Pancreas (tissue), 10 donors: ENCODE measurements at places on chromosomes 3 and 15.

- peaks cover 3% of the 10 kb centered on the region for H3K4me1 ChIP-seq
- H3K27me3 ChIP-seq: no peaks in the 10 kb centered on the region
- no peak overlapping the region for H3K4me3 ChIP-seq
- no peak for DNase-seq
- no peak overlapping the region for H3K27ac ChIP-seq
These were observed 49.7 kb upstream of the ATOSA start for GRCh38 chr15:52728899-52729298.

DNA sequence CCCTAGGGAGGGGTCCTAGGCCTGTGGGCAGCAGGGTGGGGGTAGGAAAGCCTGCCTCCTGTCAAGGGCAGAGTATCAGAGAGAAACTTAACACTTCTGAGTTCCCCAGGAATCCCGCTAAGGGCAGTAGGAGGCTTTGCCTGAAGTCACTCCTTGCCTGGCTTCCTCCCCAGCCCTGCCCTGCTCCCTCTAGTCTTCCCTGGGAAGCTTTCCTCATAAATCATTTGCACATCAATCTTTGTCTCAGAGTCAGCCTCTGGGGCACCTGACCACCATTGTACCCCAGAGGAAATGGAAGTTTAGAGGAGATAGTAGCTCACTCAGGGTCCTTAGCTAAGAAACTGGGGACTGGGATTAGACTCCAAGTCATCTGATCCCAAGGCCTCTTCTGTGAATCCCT lies 129.4 kb upstream of the TLE3 start:
- H3K4me1 ChIP-seq: no peaks in the 10 kb centered on the region
- H3K4me3 ChIP-seq: no peak overlapping the region
- no peak for DNase-seq
- H3K27ac ChIP-seq: no peak overlapping the region

- peak overlapping the region; percentile 53 for H3K4me3 ChIP-seq
- H3K36me3 ChIP-seq: no peaks in the 10 kb centered on the region
- no peak for DNase-seq
- no peaks in the 10 kb centered on the region for H3K4me1 ChIP-seq
- no peak overlapping the region for H3K27ac ChIP-seq
These were observed 1.0 kb downstream of the USP8 start for GRCh38 chr15:50425219-50425618.

DNA sequence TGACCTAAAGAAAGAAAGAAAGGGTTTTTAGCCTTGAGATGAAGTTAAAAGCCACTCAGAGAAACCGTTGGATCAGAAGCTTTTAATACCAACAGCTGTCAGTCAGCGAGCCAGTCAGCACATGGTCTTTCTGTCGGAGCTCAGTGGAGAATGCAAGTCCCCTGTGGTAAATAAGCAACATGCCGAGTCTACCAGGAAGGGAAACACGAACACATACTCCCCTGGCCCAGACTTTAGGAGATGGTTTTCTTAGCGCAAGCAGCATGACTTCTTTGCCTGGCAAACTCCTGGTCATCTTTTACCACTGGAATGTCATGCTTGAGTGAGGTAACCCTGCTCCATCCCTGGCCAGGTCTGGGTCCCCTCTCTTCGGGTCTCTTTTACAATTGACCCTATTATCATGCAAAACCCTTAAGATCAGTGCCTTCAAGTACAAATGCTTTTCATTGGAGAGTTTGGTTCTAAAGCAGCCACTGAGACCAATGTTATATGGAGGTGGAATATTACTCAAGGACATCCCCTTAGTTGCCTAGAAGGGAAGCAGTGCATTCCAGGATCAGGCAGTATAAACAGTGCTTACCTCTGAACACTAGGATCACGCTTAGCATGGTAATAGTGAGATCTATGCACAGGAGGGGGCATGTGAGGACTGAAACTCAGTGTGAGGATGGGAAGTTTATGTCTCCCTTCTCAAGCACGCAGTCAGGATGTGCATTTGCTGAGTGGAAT lies 28.2 kb downstream of the SLCO3A1 start:
- no peak for DNase-seq
- H3K4me3 ChIP-seq: no peak overlapping the region
- H3K27ac ChIP-seq: no peak overlapping the region
- H3K27me3 ChIP-seq: no peaks in the 10 kb centered on the region

DNA sequence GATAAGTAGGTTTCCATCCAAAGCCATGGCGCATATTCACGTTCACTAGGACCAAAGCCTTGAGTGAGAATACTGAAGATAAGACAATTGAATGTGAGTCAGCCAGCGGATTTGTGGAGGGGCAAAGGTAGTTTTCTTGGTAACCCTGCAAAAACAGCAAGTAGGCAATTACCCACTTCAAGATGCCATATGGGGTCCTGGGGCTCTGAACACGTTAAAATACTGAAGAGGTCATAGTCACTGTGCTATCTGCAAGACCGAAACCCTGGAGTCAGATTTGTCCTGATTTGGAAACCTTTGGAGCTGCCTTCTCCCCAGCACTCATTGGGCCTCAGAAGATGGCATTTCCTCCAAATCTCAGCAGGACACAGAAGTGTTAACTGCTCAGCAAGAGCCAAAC lies 646.9 kb upstream of the LMCD1 start:
- H3K36me3 ChIP-seq: no peaks in the 10 kb centered on the region
- H3K4me1 ChIP-seq: no peaks in the 10 kb centered on the region
- no peak for DNase-seq
- H3K4me3 ChIP-seq: no peak overlapping the region

DNA sequence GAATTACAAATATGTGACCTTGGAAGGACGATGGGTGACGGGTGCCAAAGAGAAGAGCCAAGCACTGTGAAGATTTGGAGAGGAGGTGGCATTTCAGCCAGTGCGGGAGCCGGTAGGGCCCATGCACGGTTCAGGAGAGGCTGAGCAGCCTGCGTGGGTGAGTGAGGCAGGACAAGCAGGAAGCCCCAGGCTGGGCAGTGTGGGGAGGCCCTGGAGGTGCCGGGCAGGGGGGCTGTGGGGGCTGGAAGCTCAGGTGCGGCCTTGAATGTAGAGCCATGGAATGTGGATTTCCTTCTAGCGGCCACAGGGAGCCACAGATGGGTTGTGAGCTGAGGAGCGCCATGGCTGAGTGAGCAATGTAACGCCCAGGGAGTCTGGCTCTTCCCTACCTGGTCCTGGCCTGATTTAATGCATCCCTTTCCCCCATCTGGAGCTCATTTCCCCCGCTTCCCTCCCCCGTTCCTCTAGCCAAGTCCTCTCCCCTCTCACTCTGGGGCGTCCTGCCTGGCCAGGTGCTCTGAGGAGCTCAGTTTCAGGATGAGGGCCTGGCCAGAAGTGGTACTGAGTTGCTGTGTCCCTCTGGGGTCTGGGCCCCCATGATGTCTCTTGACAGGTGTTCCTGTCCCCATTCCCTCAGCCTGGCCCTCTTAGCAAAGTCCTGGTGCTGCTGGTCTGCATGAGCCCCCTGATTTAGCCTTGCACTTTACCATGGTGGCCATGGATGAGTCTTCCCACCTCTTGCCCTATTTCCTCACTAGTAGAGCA lies 41.8 kb upstream of the IQSEC1 start:
- peaks cover 13% of the 10 kb centered on the region for H3K4me1 ChIP-seq
- H3K27ac ChIP-seq: no peak overlapping the region
- H3K4me3 ChIP-seq: no peak overlapping the region
- H3K27me3 ChIP-seq: no peaks in the 10 kb centered on the region
- no peaks in the 10 kb centered on the region for H3K36me3 ChIP-seq

GRCh38 chr3:71397046-71397445 lies 186.5 kb downstream of the FOXP1 start:
- peaks cover 6% of the 10 kb centered on the region for H3K4me1 ChIP-seq
- no peaks in the 10 kb centered on the region for H3K36me3 ChIP-seq
- no peak for DNase-seq

DNA sequence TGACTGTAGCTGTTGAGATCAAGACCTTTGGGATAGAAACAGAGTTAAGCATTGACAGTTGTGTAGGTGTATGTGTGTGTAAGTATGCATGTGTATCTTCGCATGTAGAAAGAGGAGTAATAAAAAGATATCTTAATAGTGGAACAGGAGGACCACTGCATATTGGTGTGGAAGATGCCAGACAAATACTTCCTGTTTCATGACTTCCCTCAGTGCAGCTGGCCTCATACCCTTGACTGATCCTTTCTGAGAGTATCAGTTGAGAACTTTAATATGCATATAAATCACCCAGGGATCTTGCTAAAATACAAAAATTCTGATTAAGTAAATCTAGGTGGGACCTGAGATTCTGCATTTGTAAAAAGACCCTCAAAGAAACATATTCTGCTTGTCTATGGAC lies 8.5 kb upstream of the ZBED2 start:
- no peak overlapping the region for H3K4me3 ChIP-seq
- no peak for DNase-seq
- no peaks in the 10 kb centered on the region for H3K36me3 ChIP-seq
- no peaks in the 10 kb centered on the region for H3K4me1 ChIP-seq
- H3K27ac ChIP-seq: no peak overlapping the region

DNA sequence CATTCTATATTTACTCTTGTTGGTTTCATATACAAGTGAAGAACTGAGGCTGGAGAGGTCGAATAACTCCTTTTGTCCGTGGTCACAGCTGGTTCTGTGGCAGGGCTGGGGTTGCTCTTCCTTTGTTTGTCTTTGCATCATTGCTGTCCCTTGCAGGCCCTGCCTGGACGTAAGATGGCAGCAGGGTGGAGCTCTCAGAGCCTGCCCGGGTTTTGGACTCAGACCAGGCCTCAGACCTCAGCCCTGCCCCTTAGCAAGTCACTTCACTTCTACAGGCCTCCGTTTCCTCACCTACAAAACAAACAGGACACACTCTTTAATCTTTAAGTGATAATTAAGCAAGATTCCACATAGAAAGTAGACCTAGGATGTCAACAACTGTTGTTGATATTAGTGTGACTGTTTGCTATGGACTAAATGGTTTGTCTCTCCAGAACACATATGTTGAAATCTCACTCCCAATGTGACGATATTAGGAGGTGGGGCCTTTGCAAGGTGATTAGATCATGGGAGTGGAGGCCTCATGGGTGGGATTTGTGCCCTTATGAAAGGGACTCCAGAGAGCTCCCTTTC lies 65.6 kb upstream of the PLXNA1 start:
- H3K27ac ChIP-seq: no peak overlapping the region
- no peaks in the 10 kb centered on the region for H3K27me3 ChIP-seq

- H3K4me3 ChIP-seq: no peak overlapping the region
- H3K36me3 ChIP-seq: no peaks in the 10 kb centered on the region
- DNase-seq: no peak
- H3K4me1 ChIP-seq: no peaks in the 10 kb centered on the region
- no peak overlapping the region for H3K27ac ChIP-seq
- no peaks in the 10 kb centered on the region for H3K27me3 ChIP-seq
These were observed 96.6 kb upstream of the LIMD1 start for GRCh38 chr3:45497963-45498362.

- H3K27ac ChIP-seq: no peak overlapping the region
- H3K4me3 ChIP-seq: no peak overlapping the region
- H3K27me3 ChIP-seq: no peaks in the 10 kb centered on the region
- no peak for DNase-seq
These were observed 226.5 kb upstream of the GPR149 start for GRCh38 chr3:154656486-154656885.

- no peak overlapping the region for H3K4me3 ChIP-seq
- H3K36me3 ChIP-seq: no peaks in the 10 kb centered on the region
- H3K27ac ChIP-seq: no peak overlapping the region
- H3K27me3 ChIP-seq: no peaks in the 10 kb centered on the region
- H3K4me1 ChIP-seq: no peaks in the 10 kb centered on the region
These were observed 64.1 kb upstream of the TMEM108 start for GRCh38 chr3:132974097-132974496.

- no peaks in the 10 kb centered on the region for H3K36me3 ChIP-seq
- no peaks in the 10 kb centered on the region for H3K27me3 ChIP-seq
- DNase-seq: no peak
- no peak overlapping the region for H3K27ac ChIP-seq
- H3K4me3 ChIP-seq: no peak overlapping the region
These were observed 10.6 kb downstream of the MELTF start for GRCh38 chr3:197019021-197019420.

DNA sequence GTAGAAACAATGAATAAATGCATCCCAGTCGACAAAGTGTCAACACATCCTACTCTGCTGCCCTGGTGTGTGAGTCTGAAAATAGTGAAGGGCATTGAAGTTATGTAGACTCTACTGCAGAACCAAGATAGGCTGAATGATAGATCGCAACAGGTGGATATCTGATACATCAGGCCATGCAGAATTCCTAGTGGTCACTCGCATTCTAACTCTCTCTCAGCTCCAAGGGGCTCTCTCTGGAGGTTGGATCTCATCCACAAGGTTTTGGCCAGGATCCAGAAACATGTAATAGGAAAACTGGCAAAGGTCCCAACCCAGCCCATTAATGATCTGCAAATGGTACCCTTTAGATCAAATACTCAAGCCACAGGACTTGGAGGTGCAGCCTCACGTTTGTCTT lies 514.1 kb downstream of the MAGI1 start:
- H3K27me3 ChIP-seq: no peaks in the 10 kb centered on the region
- no peaks in the 10 kb centered on the region for H3K36me3 ChIP-seq
- H3K4me1 ChIP-seq: no peaks in the 10 kb centered on the region
- H3K4me3 ChIP-seq: no peak overlapping the region
- H3K27ac ChIP-seq: no peak overlapping the region
- no peak for DNase-seq

- no peaks in the 10 kb centered on the region for H3K36me3 ChIP-seq
- no peak overlapping the region for H3K4me3 ChIP-seq
- no peak for DNase-seq
- no peaks in the 10 kb centered on the region for H3K4me1 ChIP-seq
- no peak overlapping the region for H3K27ac ChIP-seq
These were observed 18.3 kb downstream of the DUOX2 start for GRCh38 chr15:45095661-45096060.

DNA sequence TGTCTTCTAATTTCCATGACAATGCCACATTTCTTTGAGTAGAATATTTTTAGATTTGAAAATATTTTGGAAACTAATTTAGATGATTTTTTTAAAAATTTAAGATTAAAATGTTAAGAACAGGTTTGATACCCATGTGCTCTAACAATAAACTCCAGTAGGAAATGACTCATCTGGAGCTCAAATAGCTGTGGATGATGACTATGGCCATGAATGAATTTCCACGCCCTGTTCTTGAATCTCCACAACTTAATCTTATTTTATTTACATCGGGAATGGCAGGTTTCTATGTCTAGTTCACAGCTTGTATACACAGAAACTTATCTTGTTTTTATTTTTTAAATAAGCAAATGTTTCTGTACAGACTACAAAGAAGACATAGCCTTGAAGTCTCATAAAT lies 726.8 kb downstream of the NAALADL2 start:
- no peaks in the 10 kb centered on the region for H3K36me3 ChIP-seq
- no peak for DNase-seq
- no peak overlapping the region for H3K4me3 ChIP-seq
- H3K27me3 ChIP-seq: no peaks in the 10 kb centered on the region

GRCh38 chr3:95424279-95424678 lies 1361.4 kb downstream of the NSUN3 start:
- no peaks in the 10 kb centered on the region for H3K36me3 ChIP-seq
- no peak overlapping the region for H3K4me3 ChIP-seq
- no peak overlapping the region for H3K27ac ChIP-seq
- DNase-seq: no peak
- H3K4me1 ChIP-seq: no peaks in the 10 kb centered on the region
